T-cell (primary cell): ENCODE measurements at places on chromosomes 13 and 19.

- DNase-seq, result no peak
Measured at GRCh38 chr19:15116856-15117255, 9.7 kb downstream of the SYDE1 start.

DNA sequence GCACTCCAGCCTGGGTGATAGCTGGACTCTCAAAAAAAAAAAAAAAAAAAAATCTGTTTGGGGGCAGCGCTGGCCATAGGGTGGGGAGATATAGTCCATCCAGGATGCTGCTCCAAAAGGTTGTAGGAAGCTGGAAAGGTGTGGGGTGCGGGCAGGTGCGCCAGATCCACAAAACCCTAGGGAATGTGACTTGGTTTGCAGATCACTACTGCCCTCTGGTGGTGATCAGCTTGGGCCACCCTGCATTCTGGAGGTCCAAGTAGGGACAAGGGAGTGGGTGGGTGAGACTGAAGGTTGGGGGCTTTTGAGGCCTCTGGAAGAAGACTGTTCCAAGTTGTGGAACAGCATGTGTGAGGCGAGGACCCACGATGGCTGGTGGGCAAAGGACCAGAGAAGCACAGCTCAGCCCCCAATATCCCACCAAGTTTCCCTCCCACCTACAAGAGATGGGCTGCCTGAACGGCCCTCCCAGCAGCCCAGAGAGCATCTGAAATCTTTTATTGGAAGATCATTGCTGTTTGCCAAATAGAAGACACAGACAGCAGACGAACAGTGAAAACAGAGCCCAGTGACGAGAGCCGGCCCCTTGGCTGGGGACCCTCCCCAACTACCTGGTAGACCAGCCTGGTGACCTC, 10.4 kb upstream of the TYK2 start:
- DNase-seq, result peak; percentile 65

GRCh38 chr13:57633141-57633949, 1.8 kb downstream of the PCDH17 start:
- DNase-seq, result no peak

DNA sequence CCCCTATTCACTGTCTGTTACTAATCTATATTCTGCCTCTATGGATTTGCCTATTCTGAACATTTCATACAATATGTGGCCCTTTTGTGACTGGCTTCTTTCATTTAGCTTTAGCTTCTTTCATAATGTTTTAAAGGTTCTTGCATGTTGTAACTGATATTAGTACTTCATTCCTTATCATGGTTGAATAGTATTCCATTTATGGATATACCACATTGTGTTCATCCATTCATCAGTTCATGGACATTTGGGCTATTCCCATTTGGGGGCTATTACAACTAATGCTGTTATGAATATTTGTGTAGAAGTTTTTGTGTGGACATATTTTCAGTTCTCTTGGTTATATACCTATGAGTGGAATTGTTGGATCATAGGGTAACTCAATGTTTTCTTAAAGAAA, 44.4 kb upstream of the TDRD3 start:
- no peak for DNase-seq

- no peak for DNase-seq
Measured at GRCh38 chr13:57552437-57552836, 79.1 kb upstream of the PCDH17 start.

- no peak for DNase-seq
Measured at GRCh38 chr13:54366728-54367127, 1338.1 kb downstream of the OLFM4 start.

GRCh38 chr19:1279782-1280341, 4.5 kb downstream of the FAM174C start:
- peak; percentile 73 for DNase-seq

DNA sequence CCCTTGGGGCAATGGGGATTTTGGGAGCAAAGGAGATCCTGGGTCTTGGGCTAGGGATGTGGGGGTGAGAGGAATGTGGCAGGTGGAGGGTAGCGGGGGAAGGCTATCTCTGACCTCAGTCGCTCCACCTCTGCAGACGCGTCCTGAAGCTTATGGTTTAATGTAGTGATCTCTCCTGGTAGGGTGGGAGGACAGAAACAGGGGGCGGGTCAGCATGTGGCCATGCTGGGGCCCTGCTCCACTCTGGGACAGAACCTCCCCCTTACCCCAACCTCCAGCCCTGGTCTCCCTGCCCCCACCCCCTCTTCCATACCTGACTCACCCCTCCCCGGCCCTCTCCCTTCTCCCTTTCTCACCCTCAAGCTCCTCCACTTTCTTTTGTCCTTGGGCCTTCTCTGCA, 1.4 kb downstream of the BST2 start:
- DNase-seq, result no peak

GRCh38 chr19:3186160-3186688, 494 bp downstream of the NCLN start:
- no peak for DNase-seq

GRCh38 chr19:51389143-51389542, 1.2 kb downstream of the C19orf84 start:
- no peak for DNase-seq

DNA sequence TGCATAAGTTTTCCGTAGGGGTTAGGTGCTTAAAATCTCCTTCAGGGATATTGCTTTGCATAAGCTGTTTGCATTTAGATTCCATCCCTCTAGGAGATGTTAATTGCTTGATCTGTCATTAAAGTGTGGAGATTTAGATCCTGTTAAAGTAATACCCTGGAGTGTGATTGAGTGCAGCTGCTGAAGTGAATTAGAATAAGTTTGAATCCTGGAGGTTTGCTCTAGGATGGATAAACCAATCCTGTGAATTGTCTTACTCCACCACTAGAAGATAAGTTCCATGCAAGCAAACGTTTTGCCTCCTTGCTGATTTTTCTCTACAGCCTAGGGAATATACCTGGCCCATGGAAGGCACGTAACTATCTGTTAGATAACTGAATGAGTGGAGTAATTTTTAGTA, 1487.2 kb upstream of the PRR20A start:
- no peak for DNase-seq

- peak; percentile 42 for DNase-seq
Measured at GRCh38 chr19:611481-611868, 21.8 kb downstream of the HCN2 start.

DNA sequence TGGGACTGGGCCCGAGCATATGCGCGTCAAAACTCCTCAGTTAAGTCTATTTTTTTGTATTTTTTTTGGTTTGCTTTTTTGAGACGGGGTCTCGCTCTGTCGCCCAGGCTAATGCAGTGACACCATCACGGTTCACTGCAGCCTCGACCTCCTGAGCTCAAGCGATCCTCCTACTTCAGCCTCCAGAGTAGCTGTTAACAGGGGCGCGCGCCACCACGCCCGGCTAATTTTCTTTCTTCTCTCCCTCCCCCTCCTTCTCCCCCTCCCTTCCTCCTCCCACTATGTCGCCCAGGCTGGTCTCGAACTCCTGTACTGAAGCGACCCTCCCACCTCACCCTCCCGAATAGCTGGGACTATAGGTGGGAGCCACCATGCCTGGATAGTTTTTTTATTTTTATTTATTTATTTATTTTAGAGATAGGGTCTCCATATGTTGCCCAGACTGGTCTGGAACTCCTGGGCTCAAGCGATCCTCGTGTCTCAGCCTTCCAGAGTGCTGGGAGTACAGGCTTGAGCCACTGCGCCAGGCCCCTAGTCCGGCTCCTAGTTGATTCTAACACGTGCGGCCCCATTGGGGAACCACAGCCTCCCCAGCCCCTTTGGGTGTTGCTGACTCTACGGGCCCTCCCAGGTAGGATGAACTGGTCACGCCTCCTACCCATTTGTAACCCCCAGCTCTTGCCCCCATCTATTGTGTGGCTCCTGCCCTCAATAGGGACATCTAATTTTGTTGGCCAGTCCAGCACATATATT, 806 bp upstream of the ZNF837 start:
- DNase-seq, result no peak

- no peak for DNase-seq
Measured at GRCh38 chr13:97124915-97125809, 97.0 kb upstream of the MBNL2 start.

DNA sequence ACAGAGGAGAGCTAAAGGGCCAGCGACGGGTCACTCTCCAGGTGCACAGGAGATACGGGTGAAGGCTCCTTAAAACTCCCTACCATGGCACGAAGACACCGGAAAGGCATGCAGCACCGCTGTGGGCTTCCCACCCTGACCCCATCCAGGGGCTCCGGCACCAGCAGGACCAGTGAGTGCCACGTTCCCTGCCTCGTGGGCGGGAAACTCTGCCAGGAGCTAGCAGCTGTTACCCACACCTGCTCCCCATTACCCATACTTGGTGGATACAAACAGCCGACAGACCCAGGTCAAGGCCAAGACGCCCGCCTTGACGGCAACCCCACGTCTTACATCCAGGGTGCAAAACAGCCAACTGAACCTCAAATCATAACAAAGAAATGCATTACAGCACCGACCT, 56.7 kb downstream of the GNG7 start:
- DNase-seq, result no peak

GRCh38 chr13:90414691-90415596, 932.5 kb upstream of the MIR17HG start:
- DNase-seq, result no peak

DNA sequence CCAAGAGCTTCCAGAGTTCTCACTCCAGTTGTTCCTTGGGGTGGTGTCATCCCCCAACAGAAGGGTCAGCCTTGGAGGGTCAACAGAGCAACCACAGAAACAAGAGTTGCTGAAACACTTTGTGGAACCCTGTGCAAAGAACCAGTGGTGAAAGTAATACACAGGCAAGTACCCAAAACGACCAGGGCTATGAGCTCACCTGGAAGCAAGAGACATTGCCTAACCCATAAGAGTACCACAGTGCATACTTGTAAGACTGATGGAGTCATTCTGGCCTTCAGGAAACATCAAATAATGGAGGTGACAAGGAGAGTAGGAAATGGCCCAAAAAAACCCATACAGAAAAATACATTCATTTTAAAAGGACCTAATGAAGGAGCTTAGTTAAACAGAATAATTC, 184.3 kb upstream of the TSC22D1 start:
- DNase-seq, result no peak

GRCh38 chr19:10416380-10417257, 3.7 kb upstream of the PDE4A start:
- peak; percentile 98 for DNase-seq

DNA sequence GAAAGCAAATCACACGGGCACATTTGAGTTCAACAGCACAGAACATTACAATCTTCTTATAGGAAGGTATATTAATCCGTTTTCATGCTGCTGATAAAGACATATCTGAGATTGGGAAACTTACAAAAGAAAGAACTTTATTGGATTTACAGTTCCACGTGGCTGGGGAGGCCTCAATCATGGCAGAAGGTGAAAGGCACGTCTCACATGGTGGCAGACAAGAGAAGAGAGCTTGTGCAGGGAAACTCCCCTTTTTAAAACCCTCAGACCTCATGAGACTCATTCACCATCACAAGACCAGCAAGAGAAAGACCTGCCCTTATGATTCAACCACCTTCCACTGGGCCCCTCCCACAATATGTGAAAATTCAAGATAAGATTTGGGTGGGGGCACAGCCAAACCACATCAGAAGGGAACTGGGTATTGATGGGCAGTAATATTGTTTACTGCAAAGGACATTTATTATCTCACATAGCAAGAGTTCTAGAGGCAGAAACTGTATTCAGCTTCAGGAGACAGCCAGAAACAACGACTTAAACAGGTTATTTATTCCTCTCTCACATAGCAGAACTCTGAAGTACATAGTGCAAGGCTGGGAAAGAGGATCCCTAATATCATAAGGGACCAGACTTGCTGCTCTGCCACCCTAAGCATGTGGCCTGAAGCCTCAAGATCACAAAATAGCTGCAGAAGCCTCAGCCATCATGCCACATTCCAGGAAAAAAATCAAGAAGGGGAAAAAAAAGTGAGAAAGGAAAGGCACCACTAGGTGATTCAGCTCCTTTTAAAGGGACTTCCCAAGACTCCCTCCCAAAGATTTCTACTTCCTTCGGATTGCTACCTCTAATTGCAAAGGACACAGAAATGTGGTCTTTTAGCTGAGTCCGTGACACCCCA, 23.1 kb downstream of the FXYD5 start:
- DNase-seq, result no peak

- no peak for DNase-seq
Measured at GRCh38 chr13:56558698-56559320, 581.9 kb upstream of the PRR20A start.

DNA sequence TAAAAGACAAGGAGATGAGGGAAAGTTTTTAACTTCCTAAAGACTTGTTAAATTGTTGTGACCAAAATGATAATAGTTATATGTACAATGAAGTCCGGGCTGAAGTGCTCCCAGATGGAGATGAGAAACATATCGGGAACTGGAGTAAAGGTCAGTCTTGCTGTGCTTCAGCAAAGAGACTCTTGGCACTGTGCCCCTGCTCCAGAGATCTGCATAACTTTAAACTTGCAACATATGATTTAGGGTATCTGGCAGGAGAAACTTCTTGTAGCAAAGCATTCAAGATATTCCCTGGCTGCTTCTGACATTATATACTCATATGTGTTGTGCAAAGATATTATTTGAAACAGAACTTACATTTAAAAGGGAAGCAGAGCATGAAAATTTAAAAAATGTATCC, 786.6 kb upstream of the SLITRK6 start:
- DNase-seq, result no peak

DNA sequence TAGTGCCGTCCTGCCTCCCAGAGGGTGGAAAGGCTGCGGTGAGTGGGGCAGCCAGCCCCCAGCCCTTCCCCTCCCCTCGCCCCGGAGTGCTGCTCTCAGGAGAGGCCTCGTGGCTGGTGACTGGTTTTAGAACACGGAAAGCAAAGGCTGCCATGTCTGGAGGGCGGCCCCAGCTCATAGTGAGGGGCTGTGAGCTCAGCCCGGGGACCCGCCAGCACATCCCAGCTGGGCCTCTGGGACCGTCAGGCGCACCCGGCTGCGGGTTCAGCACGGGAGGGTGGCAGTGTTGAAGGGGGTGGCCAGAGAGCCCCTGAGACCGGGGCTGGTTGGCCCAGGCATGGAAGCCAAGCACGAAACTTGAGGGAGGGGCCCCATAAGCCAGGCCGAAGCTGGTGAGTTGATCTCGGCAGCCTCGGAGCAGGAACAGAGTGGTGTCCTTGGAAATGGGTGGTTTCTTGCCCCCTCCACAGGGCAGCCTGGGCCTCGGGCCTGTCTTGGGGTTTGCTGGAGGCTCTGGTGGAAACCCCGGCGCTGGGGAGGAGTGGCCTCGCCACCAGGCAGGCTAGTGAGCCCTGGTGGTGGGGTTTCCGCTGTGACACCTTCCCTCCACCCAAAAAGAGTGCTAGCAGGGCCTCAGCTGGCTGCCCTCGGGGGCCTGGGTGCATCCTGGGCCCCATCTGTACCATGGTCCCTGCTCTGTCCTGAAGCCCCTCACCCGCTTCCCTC, 157.7 kb downstream of the KDM4B start:
- no peak for DNase-seq

GRCh38 chr19:13842291-13843103, 34.4 kb upstream of the NANOS3 start:
- DNase-seq, result peak; percentile 56

- peak; percentile 56 for DNase-seq
Measured at GRCh38 chr13:46679369-46680120, 117.4 kb downstream of the ESD start.

GRCh38 chr13:98798849-98799645, 46.6 kb upstream of the SLC15A1 start:
- no peak for DNase-seq

- no peak for DNase-seq
Measured at GRCh38 chr19:38388349-38389100, at the start of gene SPRED3. Gene SPRED3 (plus strand): TSS chr19:38388697. CDS start chr19:38390303, 1,606 bp downstream.

- no peak for DNase-seq
Measured at GRCh38 chr19:37654118-37654517, 1.1 kb downstream of the ZFP30 start.

GRCh38 chr13:74835579-74835978, 646.4 kb downstream of the TBC1D4 start:
- no peak for DNase-seq

- no peak for DNase-seq
Measured at GRCh38 chr13:67048821-67049150, 181.3 kb downstream of the PCDH9 start.
